ENCODE measurements at places on chromosomes 1 and 21.
A peak's percentile ranks its signal among the peaks of the same experiment; 100 is the strongest.

DNA sequence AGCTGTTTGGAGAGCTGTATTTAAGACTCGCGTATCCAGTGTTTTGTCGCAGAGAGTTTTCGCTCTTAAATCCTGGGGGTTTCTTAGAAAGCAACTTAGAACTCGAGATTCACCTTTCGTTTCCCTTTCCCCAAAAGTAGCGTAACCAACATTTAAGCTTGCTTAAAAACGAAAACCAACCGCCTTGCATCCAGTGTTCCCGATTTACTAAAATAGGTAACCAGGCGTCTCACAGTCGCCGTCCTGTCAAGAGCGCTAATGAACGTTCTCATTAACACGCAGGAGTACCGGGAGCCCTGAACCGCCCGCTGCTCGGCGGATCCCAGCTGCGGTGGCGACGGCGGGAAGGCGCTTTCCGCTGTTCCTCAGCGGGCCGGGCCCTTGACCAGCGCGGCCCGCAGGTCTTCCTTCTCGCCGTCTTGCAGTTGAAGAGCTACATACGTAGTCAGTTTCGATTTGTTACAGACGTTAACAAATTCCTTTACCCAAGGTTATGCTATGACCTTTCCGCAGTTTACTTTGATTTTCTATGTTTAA is 1.9 kb downstream of the OLIG1 start:
- DNase-seq: no peak

DNA sequence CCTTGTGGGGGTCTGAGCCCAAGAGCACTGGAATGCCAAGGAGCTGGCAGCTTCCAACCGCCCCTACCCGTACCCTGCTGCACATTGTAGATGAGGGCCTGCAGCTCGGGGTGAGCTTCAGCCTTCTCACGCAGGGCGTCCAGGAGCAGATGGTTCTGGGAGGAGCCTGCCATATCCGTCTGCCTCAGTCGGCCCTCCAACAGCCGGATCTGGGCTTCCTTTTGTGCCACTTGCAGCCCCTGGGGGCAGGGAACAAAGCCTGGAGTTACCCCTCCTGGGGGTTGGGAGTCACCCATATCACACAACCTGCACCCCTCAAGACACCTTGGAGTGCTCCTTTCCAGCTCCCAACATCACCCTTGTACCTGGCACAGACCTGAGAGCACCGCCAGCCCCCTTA is 34.8 kb downstream of the KIF21B start:
- no peak for DNase-seq

- DNase-seq: no peak
Observed at GRCh38 chr1:68141071-68142021, 90.9 kb upstream of the DIRAS3 start.

DNA sequence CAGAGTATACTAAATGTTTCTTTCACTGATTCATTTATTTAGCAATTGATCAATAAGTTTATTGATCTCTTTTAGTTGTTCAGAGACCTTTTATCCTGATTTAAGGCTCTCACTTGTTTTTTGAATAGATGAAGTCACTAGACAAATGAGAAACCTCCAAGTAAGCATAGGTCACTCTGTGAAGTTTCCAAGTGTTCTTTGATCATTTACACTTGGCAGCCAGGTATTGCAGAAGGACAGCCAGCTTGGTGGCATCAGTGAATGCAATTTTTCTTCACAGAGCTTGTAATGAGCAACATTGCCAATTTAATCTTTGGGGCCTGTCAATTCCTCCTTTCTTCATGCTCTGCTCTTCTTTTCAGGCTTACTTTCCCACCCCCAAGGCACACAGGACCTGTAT is 413.0 kb downstream of the OMA1 start:
- no peak for DNase-seq

DNA sequence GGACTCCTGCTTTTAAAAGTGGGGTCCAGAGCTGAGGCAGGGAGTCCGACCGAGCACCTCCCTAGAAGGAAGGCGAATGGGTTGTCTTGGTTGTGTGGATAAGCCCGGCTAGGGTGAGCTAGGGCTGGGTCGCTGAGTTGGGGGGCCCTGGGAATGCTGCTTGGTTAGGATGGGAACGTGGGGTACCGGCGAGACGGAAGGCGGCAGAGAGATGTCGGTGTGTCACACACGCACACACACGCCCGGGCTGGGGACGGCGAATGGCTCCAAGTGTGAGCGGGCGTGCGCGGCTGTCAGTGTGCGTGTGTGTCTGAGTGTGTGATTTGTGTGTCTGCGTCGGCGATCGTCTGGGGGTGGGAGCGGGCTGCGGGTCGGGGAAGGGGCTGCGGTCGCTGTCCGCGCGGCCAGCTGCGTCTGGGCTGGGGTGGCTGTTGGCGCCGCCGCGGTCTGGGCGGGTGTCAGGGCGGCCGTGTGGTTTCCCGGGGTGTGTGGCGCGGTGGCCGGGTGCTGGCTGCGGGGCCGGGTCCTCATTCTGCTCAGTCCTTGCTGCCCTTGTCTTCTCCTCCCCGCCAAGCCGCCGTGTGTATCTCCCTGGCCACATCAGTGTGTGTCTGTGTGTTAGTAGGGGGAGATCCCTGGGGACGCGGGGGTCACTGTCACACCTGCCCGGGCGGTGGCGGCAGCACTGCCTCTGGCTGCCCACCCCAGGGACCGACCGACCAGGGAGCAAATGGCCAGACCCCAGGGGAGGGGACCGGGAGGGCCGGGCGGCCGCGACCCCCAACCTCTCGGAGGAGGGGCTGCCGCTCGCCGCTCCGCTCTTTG is 1.1 kb downstream of the EFNA3 start:
- no peak for DNase-seq

- DNase-seq: no peak
Observed at GRCh38 chr1:71687376-71687775, 595.0 kb downstream of the NEGR1 start.

DNA sequence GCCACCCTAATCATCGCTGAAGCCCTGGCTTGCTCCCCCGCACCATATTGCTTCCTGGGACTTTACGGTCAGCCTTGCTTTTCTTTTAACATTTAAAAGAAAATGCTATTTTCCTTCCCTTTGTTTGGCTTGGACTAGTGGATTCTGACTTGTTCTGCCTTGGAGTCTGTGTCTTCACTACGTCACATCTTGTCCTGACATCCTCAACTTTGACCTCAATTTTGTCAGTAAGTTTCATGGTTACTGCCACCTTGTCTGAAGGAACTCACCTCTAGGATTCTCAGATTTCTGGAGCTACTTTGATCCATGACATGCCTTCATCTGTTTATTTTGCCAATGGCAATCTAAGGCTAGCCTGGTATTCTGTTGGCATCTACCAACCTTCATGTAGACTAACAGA is 4.3 kb downstream of the RNASEL start:
- DNase-seq: no peak

DNA sequence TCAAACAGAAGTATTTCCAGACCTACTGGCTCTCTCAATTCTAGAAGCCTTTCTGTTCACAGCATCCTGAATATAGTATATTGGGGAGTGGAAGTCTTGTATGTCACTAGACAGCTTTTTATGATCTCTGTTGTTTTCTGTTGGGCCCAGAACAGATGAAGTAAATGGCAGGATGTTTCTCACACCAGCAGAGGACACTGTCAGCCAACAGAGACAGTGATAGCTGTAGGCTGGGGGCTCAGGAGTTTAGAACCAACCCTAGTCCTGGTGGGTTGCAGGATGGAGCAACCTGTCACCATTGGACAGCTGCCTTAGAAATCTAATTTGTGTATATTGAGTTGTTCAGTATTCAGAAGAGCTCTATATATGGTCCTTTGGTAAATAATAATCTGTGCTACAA is 16.9 kb downstream of the AGO1 start:
- DNase-seq: no peak

DNA sequence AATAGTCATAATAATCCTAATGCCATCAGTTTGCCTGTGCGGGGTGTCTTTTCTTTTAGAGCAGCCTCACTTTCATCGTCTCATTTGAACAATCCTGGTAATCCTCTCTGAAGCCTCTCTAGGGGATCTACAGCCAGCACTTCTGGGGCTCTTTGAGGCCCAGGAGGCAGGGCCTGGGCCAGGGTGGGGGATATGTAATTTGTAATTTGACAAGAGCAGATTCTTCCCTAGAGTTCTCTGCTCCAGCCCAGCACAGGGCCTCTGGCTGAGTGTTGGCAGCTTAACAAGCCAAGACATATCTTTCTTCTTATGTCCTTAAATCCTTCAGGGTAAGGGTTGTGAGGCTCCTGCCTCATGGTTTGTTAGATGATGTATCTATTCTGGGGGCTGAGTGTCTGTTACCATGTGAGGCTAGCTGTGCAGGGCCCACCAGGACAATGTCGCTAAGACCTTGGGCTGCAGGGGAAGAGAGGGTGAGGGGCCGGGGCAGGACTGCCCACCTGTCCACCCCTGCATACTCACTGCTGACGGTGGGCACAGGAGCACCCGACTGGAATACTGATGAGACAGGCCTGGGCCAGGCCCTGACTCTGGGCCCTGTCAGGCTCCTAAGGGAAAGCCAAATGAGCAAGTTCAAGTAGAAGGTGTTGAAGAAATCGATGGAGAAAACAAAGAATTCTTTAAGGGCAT is 45.3 kb upstream of the PARP1 start:
- DNase-seq: no peak

DNA sequence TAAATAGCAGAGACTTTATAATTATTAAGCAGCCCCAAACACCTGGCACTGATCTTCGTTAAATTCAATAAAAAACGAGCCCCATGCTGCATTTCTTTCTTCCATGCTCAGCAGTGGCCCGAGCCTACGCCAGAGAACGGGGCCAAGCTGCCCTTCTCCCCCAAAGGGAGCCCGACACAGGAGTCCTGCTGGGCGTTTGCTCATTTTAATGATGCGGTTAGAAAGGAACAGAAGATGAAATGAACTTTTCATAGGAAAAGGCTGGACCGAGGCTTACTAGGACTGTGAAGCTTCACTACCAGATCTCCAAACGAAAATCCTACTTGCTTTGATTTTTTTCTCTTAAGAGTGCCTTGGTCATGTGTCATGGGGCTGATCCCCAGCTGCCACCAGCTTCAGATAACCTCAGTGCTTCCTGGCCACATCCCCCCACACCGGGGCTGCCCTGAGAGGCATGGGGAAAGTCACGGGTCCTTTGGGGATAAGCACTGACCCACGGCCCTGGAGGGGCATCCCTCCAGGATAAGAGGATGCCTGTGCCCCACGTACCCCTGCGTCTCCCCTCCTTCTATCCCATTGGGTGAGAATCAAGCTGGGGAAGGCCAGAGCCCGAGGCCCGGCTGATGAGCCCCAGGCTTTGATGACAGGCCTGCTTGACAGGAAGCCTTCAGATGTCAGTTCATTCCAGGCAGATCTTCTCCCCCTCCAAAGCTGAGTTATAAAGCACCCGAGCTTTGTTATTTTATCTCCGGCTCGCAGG is 34.2 kb downstream of the PGBD5 start:
- DNase-seq: no peak

GRCh38 chr1:182845379-182845778 is 6.2 kb downstream of the DHX9 start:
- no peak for DNase-seq

DNA sequence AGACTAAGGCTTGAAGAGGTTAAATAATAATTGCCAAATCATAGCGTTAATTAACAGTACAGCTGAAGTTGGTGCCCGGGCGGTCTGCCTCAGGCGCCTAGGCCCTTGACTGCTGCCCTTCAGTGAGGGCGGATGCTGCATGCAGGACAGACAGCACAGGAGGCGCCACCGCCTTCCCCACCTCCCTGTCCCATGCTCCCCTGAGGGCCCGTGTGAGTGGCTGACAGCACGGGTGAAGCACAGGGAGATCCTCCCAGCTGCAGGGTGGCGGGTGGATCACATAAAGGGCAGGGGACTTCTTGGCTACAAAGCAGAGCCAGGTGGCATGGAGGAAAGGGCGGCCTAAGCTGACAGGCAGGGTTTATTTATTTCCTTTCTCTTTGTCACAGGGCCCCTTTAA is 49.1 kb downstream of the DDX20 start:
- DNase-seq: no peak

GRCh38 chr1:57727121-57727520 is 303.3 kb upstream of the DAB1 start:
- peak; percentile 14 for DNase-seq

- DNase-seq: peak; percentile 90
Observed at GRCh38 chr21:41703857-41704501, 62.9 kb downstream of the RIPK4 start.

DNA sequence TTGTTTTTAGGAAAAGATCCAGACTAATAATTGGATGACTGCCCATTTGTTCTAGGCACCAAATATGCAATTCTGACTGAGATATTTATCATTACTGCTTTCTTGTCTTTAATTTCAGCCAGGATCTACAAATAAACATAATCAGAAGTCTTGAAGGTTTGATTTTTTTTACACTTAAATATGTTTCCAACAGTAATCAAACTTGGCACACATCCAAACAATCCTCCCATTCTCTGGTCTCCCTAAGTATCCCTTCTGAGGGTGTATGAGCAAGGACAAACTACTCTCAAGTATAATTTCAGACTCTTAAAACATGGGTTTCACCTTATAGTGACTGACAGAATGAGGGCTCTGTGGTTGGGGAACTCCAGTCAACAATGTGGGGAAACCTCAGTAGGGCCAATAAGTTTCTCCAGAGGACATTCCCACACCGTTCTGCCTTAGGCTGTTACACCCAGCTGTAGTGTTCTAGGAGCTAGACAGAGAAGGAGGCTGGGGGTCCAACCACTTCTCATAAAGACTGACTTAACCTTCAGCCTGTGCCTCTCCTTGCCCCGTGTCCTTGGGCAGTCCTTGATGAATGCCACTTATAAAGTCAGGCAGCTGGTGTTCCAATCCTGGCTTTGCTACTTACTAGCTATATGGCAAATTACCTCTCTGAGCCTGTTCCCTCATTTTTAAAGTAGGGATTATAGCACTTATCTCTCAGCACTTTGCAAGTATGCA is 1.5 kb upstream of the PALMD start:
- DNase-seq: no peak
